ENCODE measurements at places on chromosomes 3 and 15. TPM values are rescaled to one million over a fixed set of nuclear protein-coding genes. Genes with fewer than 3 reads are reported as not detected.

The ANKRD63 gene
- 11.4 TPM for total RNA-seq

DNA sequence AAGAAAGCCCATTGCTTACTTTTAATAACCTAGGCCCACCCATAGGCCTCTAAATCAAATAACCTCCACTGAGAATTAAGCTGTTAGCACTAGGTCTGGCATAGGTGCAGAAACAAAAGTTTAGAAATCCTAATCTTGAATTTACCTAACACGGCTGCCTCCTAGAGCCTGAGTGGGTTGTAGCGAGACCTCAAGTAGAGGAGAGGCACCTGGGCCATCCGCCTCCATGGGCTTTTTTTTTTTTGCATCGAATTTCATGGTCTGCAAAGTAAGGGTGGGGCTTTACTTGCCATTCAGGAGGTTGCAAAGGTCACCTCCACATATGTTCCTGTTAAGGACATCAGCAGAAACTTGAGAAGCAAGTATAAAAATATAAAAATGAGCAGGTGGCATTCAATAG is 6.6 kb upstream of the TPM1 start:
- H3K27ac ChIP-seq: no peak overlapping the region
- H3K36me3 ChIP-seq: no peaks in the 10 kb centered on the region
- DNase-seq: no peak
- H3K4me1 ChIP-seq: peaks cover 14% of the 10 kb centered on the region

The CACNA1D gene
- total RNA-seq: not detected

GRCh38 chr15:38651328-38652038 is 86.9 kb upstream of the RASGRP1 start:
- H3K4me3 ChIP-seq: no peak overlapping the region
- no peak overlapping the region for H3K27ac ChIP-seq
- no peaks in the 10 kb centered on the region for H3K4me1 ChIP-seq
- no peaks in the 10 kb centered on the region for H3K36me3 ChIP-seq

DNA sequence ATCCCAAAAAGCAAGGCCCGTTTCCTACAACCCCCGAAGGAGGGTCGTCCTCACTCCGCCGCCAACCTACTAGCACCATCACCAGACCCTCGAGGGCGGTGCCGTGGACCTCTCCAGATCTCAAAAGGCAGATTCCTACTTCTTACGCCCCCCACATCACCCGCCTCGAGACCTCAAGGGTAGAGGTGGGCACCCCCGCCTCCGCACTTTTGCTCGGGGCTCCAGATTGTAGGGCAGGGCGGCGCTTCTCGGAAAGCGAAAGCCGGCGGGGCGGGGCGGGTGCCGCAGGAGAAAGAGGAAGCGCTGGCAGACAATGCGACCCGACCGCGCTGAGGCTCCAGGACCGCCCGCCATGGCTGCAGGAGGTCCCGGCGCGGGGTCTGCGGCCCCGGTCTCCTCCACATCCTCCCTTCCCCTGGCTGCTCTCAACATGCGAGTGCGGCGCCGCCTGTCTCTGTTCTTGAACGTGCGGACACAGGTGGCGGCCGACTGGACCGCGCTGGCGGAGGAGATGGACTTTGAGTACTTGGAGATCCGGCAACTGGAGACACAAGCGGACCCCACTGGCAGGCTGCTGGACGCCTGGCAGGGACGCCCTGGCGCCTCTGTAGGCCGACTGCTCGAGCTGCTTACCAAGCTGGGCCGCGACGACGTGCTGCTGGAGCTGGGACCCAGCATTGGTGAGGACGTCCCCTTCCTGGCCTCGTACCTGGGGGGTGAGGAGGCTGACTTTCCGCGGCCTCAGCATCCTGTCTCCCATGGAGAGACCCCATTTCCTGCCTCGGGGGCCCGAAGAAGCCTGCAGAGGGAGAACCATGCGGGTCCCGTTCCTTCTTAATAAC is at the start of gene MYD88:
TSS of gene MYD88 (plus strand) at position 313 of the 842 bp plus-strand sequence. CDS start at position 353, 40 bp downstream.
- peak within 1 kb of the TSS; percentile 83 for H3K4me3 ChIP-seq
- DNase-seq: peak; percentile 75
- H3K27ac ChIP-seq: peak within 1 kb of the TSS; percentile 43

DNA sequence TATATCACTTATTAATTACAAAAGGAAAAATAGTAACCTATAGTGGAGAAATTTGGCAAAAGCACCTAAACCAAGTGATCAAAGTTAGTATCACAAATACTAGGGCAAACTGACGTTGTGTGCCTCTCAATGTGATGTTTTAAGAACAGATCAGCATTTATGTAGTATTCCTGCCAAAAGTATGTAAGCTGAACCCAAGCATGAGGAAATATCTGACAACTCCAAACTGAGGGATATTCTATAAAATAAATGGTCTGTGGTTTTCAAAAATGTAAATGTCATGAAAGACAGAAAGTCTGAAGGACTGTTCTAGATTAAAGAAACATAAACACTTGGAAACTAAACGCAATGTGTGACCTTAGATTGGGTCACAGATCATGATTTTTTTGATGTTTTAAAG is 34.3 kb upstream of the PIK3CA start:
- H3K4me1 ChIP-seq: peaks cover 24% of the 10 kb centered on the region
- no peaks in the 10 kb centered on the region for H3K36me3 ChIP-seq
- no peak overlapping the region for H3K4me3 ChIP-seq
- H3K27me3 ChIP-seq: no peaks in the 10 kb centered on the region

- H3K4me3 ChIP-seq: no peak overlapping the region
- no peaks in the 10 kb centered on the region for H3K36me3 ChIP-seq
- no peak for DNase-seq
- H3K4me1 ChIP-seq: no peaks in the 10 kb centered on the region
Measured at GRCh38 chr3:170656284-170656683, 70.4 kb upstream of the SLC7A14 start.

DNA sequence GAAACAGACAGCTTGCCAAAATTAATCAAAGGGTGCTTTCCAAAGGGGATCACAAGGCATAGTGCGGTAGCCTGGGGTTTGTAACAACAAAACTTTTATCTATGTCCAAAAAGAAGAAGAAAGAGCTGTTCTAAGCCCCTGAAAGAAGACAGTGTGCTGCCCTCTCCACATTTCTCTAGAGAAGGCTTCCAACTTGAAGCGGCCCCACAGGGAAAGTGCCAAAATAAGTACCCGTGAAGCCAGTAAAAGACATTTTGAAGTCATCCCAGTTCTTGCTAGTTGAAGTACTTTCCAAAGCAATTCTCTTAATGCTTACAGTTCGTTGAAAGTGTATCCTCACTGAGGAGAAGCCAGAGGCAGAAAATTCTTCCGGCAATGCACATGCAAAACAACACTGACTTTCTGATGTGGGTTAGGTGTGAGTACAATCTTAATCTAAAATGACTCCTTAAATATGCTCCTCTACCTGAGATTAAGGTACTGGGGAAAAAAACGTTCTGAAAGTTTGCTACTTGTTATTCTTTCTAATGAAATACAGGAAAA is 21.3 kb downstream of the GPR15 start:
- H3K27me3 ChIP-seq: no peaks in the 10 kb centered on the region
- no peak overlapping the region for H3K4me3 ChIP-seq
- peaks cover 38% of the 10 kb centered on the region for H3K4me1 ChIP-seq
- no peaks in the 10 kb centered on the region for H3K36me3 ChIP-seq
- no peak overlapping the region for H3K27ac ChIP-seq

The CACNA2D3 gene
- not detected for total RNA-seq

The FHIT gene
- total RNA-seq: not detected

DNA sequence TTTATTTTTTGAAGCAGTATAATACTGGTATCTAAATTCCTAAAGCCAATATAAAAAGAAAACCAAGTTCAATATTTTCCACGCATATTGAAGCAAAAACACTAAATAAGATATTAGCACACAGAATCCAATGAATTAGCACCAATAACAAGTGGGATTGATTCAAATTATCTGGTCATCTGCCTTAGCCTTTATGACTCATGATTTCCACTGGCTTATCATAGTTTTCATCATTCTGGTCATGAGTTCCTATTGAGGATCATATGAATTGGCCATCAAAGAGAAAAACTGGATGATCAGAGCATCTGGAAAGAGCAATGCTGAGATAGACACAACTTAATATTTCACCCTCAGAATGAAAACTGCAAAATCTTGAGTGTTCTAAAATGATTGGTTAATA is 809.9 kb downstream of the MCTP2 start:
- DNase-seq: no peak
- no peaks in the 10 kb centered on the region for H3K36me3 ChIP-seq
- no peak overlapping the region for H3K27ac ChIP-seq
- H3K4me1 ChIP-seq: no peaks in the 10 kb centered on the region

GRCh38 chr3:11611341-11611799 is 32.3 kb downstream of the VGLL4 start:
- peaks cover 57% of the 10 kb centered on the region for H3K4me1 ChIP-seq
- H3K4me3 ChIP-seq: no peak overlapping the region
- H3K36me3 ChIP-seq: peaks cover 7% of the 10 kb centered on the region
- H3K27ac ChIP-seq: peak overlapping the region; percentile 82

DNA sequence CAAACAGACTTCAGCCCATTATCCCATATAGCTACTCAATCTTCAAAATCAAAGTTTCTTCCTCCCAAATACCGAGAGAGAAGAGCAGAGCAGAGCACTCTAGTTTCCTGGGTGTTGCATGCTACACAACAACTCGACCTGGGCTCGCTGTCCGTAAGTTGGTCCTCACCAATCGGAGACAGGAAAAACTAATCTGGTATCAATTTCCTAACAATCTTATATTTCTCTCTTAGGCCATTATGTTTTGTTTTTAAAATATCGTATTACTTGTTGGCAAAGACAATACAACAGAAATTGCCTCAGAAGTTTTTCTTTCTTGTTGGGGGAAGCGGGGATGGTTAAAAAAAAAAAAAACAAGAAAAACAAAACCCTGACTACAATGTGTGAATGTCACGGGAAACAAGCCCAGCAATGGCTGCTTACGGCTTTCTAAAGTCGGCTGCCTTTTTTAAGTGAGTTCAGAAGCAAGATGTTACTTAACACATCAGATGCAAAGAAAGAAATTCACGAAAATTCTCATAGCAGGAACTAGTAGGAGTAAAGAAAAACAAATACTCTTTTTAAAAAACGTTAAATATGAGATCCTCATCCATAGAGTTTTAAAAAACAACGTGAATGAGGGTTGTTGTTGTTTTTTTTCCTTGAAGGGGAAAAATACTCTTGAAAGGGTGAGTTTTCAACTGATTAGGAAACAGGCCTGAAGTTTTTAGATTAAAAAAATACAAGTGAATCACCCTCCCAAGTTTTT is 1.9 kb downstream of the VGLL4 start:
- H3K27ac ChIP-seq: peak overlapping the region; percentile 89
- DNase-seq: peak; percentile 64
- H3K27me3 ChIP-seq: no peaks in the 10 kb centered on the region
- H3K4me1 ChIP-seq: peaks cover 47% of the 10 kb centered on the region

DNA sequence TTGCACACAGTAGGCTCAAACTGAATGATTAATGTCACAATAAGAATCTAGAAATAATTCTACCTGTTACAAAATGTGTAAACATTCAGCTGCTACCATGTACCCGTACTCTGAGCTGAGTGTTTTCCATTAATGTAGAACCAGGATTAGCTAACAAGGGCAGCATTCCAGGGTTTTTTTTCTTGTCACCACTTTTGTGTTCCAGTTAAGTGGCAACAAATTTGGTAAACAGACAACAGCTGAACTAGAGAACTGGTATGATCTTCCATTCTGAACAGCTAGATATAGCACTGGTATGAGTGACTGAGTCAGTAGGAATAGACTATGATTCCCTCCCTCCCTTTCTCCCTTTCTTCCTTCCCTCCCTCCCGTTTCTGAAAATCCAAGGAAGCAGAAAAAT is 229.4 kb downstream of the CD47 start:
- 0 out of 2 replicates have a peak, but pooled peaks cover 3% of the 10 kb centered on the region for H3K27me3 ChIP-seq
- no peak overlapping the region for H3K4me3 ChIP-seq
- no peaks in the 10 kb centered on the region for H3K4me1 ChIP-seq
- DNase-seq: no peak

The ZNF385D gene
- total RNA-seq: not detected

GRCh38 chr3:120615847-120616609 is 19.9 kb downstream of the NDUFB4 start:
- peaks cover 12% of the 10 kb centered on the region for H3K4me1 ChIP-seq
- peak; percentile 51 for DNase-seq
- H3K27ac ChIP-seq: peak overlapping the region; percentile 6
- H3K4me3 ChIP-seq: no peak overlapping the region

The ACKR4 gene
- not detected for total RNA-seq

DNA sequence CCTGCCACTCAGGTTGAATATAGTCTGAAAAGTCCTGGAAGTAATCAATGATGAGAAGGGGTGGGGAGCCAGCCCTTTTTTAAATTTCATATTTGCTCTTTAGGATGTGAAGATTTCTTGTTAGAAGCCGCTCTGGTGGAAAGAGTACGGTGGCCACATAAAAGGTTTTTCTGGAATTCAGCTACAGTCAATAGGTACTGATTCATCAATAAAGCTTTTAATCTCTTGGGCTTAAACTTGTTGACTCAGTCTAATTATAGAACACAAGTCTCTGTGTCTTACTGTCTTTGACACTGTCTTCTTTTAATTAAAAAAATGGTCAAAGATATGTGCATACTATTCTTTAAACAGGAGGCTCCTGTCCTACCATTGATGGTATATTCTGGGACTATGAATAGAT is 99.9 kb upstream of the TP63 start:
- no peak overlapping the region for H3K27ac ChIP-seq
- H3K4me1 ChIP-seq: no peaks in the 10 kb centered on the region
- DNase-seq: no peak
- H3K36me3 ChIP-seq: no peaks in the 10 kb centered on the region

The CCDC39 gene
- total RNA-seq: not detected

GRCh38 chr3:100516232-100516631 is 23.8 kb downstream of the TMEM45A start:
- H3K36me3 ChIP-seq: no peaks in the 10 kb centered on the region
- H3K27me3 ChIP-seq: no peaks in the 10 kb centered on the region
- H3K4me1 ChIP-seq: no peaks in the 10 kb centered on the region
- H3K4me3 ChIP-seq: no peak overlapping the region

GRCh38 chr15:37880009-37880834 is 54.2 kb upstream of the TMCO5A start:
- no peak overlapping the region for H3K4me3 ChIP-seq
- no peaks in the 10 kb centered on the region for H3K36me3 ChIP-seq
- peak; percentile 57 for DNase-seq
- H3K27ac ChIP-seq: peak overlapping the region; percentile 15

DNA sequence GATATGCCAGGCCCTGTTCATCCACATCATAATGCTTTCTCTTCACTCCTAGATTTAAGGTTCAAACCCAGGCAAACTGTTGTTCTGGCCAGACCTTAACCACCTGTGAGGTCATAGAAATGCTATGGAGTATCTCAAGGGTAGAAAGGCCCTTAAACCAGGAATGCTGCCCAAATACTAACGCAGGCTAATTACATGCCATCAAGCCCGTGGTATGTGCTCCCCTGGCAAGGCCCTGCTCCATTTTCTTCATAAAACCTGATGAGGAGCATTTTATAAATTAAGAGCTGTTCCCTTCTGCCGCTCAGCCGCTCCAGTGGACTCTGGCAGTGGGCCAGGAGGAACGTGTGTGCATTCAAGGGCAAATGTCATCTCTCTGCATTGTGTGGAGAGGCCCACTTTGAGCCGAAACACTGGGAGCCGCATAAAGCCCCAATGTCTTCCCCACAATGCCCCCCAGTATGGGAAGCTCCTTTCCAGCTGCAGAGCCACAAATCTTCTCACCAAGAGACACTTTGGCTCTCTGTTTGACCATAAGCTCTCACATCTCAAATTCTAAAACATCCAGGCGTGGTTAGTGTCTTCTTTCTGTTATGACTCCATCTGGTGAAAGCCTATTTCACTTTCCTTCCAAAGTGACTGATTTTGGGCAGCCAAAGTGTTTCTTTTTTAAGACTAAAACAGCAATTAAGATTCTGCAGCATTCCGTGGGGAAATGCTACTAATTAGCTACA is 210.8 kb upstream of the NR2E3 start:
- H3K27me3 ChIP-seq: no peaks in the 10 kb centered on the region
- DNase-seq: no peak
- no peak overlapping the region for H3K27ac ChIP-seq
- H3K4me3 ChIP-seq: no peak overlapping the region
- H3K36me3 ChIP-seq: no peaks in the 10 kb centered on the region

GRCh38 chr3:155912579-155913190 is 42.2 kb downstream of the GMPS start:
- no peak for DNase-seq
- peaks cover 80% of the 10 kb centered on the region for H3K36me3 ChIP-seq
- no peak overlapping the region for H3K4me3 ChIP-seq
- no peak overlapping the region for H3K27ac ChIP-seq
- H3K4me1 ChIP-seq: no peaks in the 10 kb centered on the region

All from SJSA1 (cell line).